Kasumi-1 (cell line): ENCODE measurements at places on chromosomes 5 and 9.

GRCh38 chr5:92749943-92750342 is 831.1 kb downstream of the NR2F1-AS1 start:
- no peak for DNase-seq

- no peak for DNase-seq
Observed at GRCh38 chr9:7243838-7244237, 486.1 kb downstream of the KDM4C start.

GRCh38 chr5:132466433-132467286 is 23.9 kb downstream of the IRF1 start:
- peak; percentile 98 for DNase-seq

DNA sequence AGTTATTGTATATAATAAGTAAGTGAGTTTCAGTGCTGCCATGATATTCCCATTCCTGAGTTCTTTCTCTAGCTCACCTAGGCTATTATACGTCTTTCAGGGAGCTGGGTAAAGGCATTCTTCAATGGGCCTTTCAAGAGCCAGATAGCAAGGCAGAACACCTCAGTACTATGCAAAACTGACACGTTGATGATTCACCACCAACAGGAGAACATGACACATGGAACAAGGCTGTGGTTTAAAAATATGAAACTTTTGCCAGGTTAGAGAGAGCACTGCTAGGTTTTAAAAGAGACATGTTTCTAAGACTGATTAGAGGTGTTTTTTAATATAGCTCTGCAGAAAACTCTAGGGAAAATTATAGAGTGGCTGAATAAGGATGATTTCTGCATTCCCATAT is 95.9 kb downstream of the UGCG start:
- peak; percentile 14 for DNase-seq

GRCh38 chr9:119533504-119533903 is 164.3 kb upstream of the BRINP1 start:
- DNase-seq = no peak

- no peak for DNase-seq
Observed at GRCh38 chr5:160312960-160313727, 780 bp upstream of the CCNJL start.

GRCh38 chr5:137310051-137310730 is 188.9 kb downstream of the SPOCK1 start:
- no peak for DNase-seq

- DNase-seq = peak; percentile 4
Observed at GRCh38 chr9:27145143-27145542, 36.1 kb downstream of the TEK start.

DNA sequence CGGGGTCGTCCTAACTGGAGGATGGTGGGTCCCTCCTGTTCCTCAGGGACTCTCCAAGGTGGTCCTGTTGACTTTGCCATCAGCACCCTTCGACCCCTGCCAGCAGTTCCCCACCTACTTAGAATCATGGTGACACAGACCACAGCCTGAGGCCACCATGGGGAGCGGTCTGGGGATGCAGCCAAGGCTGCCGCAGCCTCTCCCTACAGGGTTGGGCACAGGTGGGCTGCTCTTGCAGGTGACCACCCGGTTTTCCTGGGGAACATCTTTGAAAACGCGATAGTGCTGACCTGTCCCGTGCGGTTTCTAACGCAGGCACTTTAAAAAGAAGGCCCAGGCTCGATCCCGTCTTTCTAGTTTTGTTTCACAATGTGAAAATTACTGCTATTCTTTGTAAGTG is 12.7 kb upstream of the CEL start:
- no peak for DNase-seq

- no peak for DNase-seq
Observed at GRCh38 chr9:89402695-89403427, 84.6 kb downstream of the SECISBP2 start.

- no peak for DNase-seq
Observed at GRCh38 chr5:178589180-178590140, 733 bp downstream of the COL23A1 start.

GRCh38 chr5:41925555-41925951 is 472 bp downstream of the FBXO4 start:
- DNase-seq = peak; percentile 31

- DNase-seq = no peak
Observed at GRCh38 chr5:133393776-133394476, 218.4 kb downstream of the FSTL4 start.

DNA sequence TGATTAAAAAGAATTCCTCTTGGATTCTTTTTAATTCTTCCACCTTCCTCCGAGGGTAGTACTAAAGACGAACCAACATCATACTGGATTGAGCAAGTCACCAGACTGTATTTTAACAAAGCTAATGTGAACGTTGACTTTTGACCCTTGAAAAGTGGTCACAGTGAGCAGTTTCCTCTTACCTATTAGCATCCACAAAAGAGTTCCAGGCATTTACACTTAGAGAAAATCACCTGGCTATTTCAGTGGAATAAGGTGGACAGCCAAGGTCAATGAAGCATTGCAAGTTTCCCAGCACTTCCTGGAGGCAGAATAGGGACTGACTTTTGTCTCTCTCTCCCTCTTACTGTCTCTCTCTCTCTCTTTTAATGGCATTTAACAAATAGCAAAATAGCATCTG is 145.1 kb upstream of the DAB2 start:
- DNase-seq = no peak

GRCh38 chr5:92678640-92679039 is 902.4 kb downstream of the NR2F1-AS1 start:
- DNase-seq = no peak

DNA sequence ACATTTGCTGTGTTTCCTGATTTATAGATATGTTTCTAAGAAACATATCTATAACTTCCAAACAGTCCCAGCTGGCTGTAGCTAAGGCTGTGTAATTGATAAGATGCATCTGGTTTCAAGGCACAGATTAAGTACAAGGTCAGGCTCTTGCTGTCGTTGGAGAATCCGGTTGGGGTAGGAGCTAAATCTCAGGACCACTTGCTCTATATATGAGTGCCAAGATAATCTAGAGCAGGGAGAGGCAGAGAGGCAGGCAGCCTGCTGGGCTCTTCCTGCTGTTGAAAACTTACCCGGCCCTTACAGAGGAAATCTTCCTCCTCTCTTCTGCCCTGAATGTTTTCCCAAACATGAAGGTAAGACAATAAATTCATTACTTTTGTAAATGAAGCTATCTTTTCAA is at the start of gene C7:
C7 (plus strand) TSS at position 234 of the 400 bp plus-strand sequence; CDS start at position 348, 114 bp downstream.
- DNase-seq = no peak

DNA sequence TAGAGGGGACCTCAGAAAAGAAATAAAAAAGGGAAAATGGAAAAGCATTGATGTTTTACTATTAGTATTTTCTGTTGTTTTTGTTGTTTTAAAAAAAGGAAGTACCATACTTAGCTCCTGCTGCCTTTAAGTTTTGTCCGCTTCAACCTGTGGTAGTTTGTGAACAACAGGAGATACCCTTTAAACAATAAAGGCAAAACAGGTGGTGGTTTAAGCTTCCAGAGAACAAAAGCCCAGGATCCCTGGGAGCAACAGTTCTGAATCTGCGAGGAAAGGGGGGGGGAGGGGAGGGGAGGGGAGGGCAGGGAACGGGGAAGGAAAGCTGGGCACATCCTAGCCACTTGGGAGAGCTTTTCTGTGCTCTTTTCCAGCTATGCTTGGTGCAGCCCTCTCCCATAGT is 2.1 kb upstream of the PSIP1 start:
- no peak for DNase-seq

DNA sequence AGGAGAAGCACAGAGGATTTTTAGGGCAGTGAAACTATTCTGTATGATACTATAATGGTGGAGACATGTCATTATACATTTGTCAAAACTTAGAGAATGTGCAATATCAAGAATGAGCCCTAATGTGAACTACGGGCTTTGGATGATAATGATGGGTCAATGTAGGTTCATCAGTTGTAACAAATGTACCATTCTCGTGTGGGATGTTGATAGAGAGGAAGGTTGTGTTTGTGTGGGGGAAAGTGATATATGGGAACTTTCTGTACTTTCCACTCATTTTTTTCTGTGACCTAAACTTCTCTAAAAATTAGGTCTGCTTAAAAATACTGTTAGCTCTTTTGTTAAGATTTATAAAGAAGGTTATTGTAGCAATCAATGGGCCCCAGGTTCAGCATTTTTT is 138.9 kb downstream of the SPATA31D1 start:
- no peak for DNase-seq

DNA sequence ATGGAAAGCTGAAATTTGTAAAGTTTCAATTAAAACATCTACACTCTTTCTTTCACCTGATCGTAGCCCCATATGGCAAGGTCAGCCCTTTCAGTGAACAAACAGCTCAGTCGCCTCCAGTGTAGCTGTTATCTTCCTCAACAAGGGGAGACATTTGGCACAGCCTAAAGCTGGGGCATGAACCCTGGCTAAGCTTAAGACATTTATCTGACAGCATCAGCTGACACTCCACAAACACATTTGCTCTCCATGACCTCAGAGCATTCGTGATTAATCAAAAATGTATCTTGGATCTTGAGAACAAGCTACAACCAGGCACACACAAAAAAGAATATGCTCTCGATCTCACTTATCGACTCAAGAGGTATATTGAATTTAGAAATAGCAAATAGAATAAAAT is 67.3 kb downstream of the POU5F2 start:
- DNase-seq = no peak

DNA sequence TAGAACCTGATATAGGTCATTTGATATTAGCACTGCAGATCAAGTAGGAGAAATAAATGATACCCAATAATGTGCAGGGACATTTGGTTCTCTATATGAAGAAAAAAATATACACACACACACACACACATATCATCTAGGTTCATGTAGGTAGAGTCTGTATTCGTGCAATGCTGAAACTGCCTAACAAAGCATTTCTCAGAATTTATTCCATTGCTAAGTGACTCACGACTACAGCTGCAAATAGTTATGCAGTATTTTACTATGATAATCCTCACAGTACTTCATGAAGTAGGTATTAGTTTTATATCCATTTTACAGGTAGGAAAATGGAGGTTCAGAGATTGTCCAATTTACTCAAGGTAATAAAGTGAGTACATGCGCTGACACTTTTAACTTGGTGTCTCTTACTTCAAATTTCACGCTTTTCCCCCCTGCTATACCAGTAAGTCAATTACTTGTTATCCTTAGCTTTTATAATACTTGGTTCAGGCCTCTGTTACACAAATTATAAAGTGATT is 2.4 kb downstream of the GIN1 start:
- no peak for DNase-seq

- no peak for DNase-seq
Observed at GRCh38 chr5:163807781-163808180, 302.4 kb downstream of the MAT2B start.

DNA sequence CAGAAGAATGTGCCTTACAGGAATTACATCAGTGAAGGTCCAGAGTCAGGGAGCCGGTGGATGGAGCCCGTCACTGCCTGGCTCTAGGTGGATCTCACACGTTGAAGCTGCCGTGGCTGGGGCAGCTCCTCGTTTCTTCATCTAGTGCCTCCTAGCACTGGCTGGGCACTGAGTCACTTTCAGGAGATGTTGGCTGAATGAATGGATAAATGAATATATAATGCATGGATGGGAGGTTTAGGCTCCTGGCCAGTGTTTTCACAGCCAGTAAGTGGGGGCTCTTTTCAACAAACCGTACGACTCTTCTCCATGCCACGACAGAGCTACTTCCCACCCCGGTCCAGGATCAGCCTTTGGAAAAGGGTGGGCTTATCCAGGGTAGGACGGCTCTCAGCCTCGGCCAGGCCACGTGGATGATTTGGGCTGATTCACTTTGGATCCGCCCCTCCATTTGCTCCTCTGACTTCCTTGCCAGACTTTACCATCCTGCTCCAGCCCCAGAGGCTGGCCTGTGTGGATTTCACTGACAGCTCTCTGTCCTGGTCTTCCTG is 1.3 kb upstream of the SH3PXD2B start:
- no peak for DNase-seq

GRCh38 chr5:17169507-17169906 is 47.9 kb upstream of the BASP1 start:
- no peak for DNase-seq

- DNase-seq = peak; percentile 25
Observed at GRCh38 chr5:24005384-24005783, 498.0 kb downstream of the PRDM9 start.

GRCh38 chr9:129323999-129324553 is 146.0 kb upstream of the IER5L start:
- no peak for DNase-seq

- DNase-seq = no peak
Observed at GRCh38 chr5:115575167-115576070, 26.9 kb downstream of the TICAM2 start.

GRCh38 chr9:2662496-2662895 is 40.9 kb downstream of the VLDLR start:
- DNase-seq = no peak

DNA sequence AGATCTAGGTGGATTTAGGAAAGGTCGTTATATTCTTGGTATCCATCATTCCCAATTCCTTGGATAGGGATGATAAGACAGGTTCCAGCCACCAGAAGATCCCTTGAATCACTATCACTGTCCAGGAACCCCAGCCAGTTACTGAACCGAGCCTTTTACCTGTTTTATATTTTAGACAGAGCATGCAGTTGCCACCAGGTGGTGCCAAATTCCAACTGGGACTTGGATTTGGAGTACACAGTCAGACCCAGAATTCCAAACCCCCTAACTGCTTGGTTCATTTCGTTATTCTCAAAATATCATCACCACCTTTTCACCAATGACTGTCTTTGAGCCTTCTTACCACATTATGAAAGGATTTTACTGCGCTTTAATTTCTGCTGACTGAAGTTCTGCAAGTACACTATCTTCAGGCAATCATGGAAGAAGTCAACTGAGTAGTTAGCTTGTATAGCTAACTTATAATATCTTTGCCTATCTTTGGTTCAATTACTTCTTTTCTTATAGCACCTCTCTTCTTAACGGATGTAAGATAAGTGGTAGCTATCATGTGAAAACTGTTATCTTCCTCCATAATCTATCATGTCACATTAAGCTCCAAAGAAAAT is 191.8 kb downstream of the PRR16 start:
- peak; percentile 54 for DNase-seq

DNA sequence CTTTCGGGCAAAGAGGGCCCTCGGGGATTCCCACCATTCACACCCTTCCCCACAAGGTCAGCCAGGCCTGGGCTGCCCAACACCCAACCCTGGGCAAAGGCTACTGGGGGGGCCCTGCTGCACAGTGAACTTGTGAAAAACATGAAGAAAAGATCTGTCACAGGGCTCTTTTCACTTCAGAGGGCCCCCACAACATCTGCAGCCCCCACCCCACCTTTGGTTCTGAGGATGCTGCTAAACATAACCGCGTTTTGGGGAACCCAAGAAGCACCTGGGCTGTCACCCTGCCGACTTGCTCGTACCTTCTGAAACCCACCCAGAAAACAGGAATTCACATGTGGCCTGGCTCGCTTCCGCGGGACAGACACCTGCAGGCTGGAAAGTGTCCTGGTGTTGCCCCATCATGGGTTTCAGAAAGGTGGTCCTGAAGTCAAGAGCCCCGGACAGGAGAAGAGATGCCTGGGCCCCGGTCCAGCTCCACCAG is 29.3 kb downstream of the B4GALT1 start:
- no peak for DNase-seq

- no peak for DNase-seq
Observed at GRCh38 chr5:10702040-10702629, 58.9 kb downstream of the DAP start.

DNA sequence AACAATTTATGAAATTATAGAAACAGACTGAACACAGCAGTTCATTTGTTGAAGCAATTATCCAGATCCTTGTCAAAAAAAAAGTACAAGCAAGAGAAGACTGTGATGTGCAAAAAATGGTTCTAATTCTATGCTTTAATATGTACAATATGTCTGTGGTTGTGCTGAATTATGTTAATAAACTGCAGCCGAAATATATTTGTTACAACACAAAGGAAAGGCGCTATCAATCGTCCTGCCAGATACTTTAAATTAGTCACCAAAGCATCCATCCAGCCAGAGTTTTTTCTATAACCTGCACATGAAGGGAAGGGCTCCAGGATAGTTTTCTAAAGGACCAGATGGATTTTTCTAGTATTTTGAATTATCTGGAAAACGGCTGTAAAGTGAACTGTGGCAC is 259.5 kb downstream of the BNC2 start:
- DNase-seq = no peak
